ENCODE measurements at places on chromosomes 7 and 10.
A peak's percentile ranks its signal among the peaks of the same experiment; 100 is the strongest.

- DNase-seq, result no peak
Measured at GRCh38 chr10:121036431-121036830, 185.3 kb downstream of the WDR11 start.

DNA sequence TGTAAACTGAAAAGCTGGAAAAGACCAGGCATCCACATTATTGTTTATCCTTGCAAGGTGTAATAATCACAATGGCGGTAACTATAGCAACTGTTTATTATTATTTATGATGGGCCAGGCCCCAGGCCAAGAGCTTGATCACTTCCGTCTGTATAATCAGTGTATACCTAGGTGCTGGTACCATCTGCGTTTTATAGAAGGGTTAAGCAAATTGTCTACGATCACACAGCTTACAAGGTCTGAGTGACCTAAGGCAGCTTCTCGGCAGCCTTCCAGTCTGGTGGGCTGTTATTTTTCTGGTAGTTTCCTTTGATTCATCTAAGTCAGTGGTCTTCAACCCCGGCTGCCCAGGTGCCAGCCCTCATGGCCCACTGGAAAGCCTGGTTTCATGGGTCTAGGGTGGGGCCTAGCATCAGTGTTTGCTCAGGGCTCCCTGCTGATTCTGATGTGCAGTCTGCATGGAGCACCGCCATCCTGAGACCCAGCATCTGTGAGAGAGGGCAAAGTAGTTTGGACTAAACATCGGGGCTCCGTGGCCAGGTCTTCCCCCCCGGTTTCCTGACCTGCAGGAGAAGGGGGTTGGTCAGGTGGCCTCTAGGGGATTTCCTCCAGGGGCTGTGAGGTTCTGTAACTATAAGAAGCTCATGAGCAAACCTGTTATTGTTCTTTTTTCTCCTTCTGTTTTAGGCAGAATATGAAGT lies 146.4 kb downstream of the RGS10 start:
- DNase-seq, result no peak

- DNase-seq, result no peak
Measured at GRCh38 chr7:123994449-123994848, 38.4 kb downstream of the TMEM229A start.

GRCh38 chr7:116786791-116787443 lies 75.5 kb upstream of the CAPZA2 start:
- peak; percentile 10 for DNase-seq

- DNase-seq, result no peak
Measured at GRCh38 chr10:122326385-122326784, 48.1 kb upstream of the PLEKHA1 start.

- DNase-seq, result no peak
Measured at GRCh38 chr10:13984647-13985155, 346.0 kb downstream of the FRMD4A start.

- DNase-seq, result no peak
Measured at GRCh38 chr10:86878983-86879713, 78.3 kb downstream of the MMRN2 start.

DNA sequence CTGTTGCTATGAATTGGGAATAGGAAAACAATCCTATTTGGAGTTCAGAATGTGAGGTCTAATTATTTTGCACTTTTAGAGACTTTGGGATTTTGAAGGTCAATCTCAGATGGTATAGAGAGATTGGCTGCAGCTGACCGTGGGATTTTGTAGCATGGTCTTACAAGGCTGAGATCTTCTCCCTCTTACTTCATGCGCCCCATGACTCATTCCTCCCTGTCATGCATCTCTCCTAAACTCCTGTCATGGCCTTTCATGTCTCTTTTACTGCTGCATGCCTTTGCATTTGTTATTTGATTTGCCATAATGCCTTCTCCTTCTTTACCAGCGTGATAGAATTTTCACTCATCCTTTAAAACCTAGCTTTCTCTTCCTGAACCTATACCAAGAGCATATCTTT lies 133.1 kb downstream of the BBS9 start:
- no peak for DNase-seq

DNA sequence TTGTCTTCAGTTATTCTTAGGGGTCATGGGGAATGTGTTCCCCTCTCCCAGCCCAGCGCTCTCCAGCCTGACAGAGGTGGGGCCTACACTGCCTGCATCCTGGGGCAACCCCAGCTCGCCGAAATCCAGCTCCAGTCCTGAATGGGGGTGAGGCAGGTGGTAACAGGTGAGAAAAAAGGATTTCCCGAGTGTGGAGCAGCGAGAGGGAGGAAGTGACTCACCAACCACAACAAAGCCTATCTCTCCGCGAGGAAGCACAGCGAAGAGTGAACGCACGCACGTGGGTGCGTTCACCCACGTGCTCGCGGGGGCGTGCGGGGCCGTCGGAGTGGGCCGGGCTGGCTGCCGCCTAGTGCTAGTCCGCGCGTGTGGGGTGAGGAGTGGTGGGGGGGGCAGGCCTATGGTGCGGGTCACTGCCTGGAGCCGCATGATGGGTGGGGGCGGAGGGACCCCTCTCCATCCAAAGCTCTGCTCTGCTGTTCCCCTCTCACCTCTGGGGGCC lies 855 bp upstream of the PALD1 start:
- no peak for DNase-seq

GRCh38 chr10:51789903-51790302 lies 90.5 kb upstream of the CSTF2T start:
- DNase-seq, result no peak

GRCh38 chr7:124689523-124689922 lies 76.1 kb downstream of the GPR37 start:
- no peak for DNase-seq

Measured in erythroblast (primary cell).